ENCODE measurements at places on chromosomes 6 and 20.
A peak's percentile ranks its signal among the peaks of the same experiment; 100 is the strongest.

DNA sequence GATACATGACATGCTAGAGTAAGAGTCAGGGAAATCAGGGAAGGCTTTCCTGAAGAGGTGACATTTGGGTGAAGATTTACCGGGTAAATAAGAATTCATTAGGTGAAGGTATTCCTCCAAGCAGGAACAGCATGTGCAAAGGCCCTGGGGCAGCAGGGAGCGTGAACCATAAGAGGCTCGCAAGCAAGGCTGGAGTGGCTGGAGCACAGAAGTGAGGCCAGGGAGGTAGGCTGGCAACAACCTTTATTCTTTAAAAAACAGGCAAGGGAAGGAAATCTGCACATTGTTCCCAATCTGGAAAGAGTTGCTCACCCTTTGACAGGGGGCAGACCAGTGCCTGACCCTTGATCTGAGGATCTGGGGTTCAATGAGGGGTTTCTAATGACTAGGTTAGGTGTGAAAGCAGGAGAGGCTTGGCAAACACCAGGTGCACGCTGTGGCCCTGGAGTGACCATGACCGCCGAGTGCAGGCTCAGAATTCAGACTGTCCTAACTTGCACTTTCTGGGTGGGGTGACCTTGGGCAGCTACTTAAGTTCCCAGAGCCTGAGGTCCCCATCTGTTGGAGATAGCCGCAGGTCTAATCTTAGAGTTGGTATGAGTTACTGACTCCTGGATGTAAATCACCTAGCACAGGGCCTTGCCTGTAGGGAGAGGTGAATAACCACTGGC, 1.9 kb downstream of the KIAA1755 start:
- no peak for DNase-seq

GRCh38 chr6:74492587-74492986, 713.3 kb downstream of the COL12A1 start:
- DNase-seq: no peak

GRCh38 chr6:47306887-47307286, 2.8 kb downstream of the TNFRSF21 start:
- DNase-seq: no peak

- DNase-seq: no peak
These were observed 50.9 kb upstream of the DUSP22 start for GRCh38 chr6:241336-241865.

DNA sequence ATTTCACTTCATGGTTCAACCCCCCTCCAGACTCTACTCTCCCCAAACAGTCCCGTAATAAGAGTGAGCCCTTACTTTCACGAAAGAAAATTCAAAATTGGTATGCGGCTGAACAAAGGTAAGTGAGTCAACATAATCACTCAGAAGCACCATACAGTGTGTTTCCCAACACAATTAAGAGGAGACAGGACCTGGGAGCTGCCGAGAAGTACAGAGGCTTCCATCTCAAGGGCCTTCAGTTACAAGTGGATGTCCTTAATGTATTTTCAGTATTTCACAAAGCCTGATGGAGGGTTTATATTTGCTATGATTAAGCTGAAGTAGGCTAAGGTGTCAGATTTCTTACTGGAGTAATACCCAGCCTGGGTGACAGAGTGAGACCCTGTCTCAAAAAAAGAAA, 51.1 kb downstream of the MYO6 start:
- no peak for DNase-seq

DNA sequence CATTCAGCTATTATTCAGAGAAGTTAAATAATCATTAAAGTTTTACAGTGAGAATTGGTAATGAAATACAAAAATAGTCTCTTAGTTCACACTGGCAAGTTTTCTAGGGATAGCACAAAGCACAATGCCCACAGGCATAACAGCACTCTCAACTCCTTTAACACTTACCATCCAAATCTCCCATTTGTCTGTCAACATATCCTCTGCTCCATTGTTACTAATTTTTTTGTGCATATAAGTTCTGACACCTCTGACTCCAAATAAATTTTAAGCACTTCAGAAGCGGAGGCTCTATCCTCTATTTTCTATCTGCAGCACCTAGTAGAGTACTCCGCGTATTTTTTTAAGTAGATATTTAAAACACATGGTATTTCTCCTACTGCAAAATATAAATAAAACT, 15.6 kb upstream of the RSPO3 start:
- DNase-seq: no peak

GRCh38 chr6:26124781-26125685, 37.8 kb downstream of the HFE start:
- no peak for DNase-seq

DNA sequence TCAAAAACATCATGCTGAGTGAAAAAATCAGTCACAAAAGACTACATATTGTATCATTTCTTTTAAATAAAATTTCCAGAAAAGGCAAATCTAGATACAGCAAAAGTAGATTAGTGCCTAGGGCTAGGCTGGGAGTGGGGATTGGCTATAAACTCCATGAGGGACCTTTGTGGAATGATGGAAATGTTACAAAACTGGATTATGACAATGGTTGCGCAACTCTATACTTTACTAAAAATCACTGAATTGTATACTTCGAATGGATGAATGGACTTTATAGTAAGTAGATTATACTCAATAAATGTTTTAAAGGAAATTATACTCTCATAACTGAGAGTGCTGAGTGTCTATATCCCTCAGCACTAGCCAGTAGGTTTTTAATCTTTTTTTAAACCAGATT, 4.3 kb downstream of the HMGN3 start:
- DNase-seq: peak; percentile 27

GRCh38 chr6:79453558-79454042, 83.6 kb downstream of the LCA5 start:
- peak; percentile 63 for DNase-seq

DNA sequence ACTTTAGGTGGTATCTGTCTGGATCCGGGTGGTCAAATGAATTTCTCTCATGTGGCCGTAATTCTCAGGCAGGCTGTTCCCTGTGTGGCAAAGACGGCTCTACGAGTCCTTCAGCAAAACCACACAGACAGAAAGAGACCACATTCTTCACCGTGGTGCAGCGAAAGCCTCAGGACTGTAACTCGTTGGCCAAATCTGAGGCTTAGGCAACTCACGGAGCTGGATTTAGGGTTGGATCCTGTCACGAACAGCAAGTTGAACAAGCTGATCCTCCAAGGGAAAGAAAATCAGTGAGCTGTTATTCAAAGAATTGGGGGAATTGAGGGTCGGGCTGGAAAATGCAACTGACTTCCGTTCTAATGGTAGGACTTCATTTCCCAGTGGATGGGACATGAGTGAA, 167.4 kb downstream of the ZMYND8 start:
- DNase-seq: peak; percentile 49

- DNase-seq: no peak
These were observed 78.7 kb downstream of the UST start for GRCh38 chr6:148825492-148825891.

- no peak for DNase-seq
These were observed 42.6 kb upstream of the TULP4 start for GRCh38 chr6:158269657-158270056.

DNA sequence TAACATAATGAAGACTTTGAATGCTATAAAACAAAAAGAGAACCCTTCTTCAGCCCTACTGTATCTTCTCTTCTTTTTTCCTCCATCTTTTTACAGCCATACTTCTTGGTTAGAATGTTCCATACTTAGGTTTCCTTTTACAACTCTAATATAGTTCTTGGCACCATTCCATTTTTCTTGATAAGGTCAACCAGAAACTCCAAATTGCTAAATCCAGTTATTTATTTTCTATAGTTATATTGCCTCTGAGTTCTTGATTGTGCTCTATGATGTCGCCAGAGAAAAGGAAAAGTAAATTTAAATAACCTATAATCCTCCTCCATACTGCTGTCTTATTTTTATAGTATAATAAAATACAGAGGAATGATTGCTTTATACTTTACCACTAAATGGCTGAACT, 26.7 kb upstream of the COL10A1 start:
- peak; percentile 19 for DNase-seq

- no peak for DNase-seq
These were observed 27.9 kb downstream of the TXNDC5 start for GRCh38 chr6:7882505-7883257.

DNA sequence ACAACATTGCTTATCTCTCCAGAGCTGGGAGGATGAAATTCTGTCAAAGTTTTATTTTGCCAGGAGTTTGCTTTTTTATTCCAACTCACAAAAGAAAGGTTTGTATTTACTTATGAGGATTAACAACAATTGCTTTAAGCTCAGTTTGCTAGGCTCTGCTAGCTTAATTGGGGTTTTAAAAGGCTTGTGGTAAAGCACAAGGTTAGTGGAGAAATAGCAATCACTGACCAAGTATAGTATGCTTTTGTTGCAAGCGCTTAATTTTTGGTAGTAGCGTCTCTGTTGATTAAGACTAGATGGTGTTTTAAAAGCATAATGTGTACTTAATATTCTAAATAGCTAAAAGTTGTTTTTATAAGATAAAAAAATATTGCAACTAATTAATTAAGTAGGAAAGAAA, 45.7 kb downstream of the TINAG start:
- DNase-seq: no peak

GRCh38 chr6:16759181-16759645, 2.0 kb downstream of the ATXN1 start:
- DNase-seq: no peak

GRCh38 chr6:20402092-20402341, 338 bp downstream of the E2F3 start:
- no peak for DNase-seq

GRCh38 chr20:41571006-41571405, 47.2 kb downstream of the CHD6 start:
- DNase-seq: no peak

GRCh38 chr6:163637524-163637923, 223.0 kb downstream of the QKI start:
- no peak for DNase-seq

DNA sequence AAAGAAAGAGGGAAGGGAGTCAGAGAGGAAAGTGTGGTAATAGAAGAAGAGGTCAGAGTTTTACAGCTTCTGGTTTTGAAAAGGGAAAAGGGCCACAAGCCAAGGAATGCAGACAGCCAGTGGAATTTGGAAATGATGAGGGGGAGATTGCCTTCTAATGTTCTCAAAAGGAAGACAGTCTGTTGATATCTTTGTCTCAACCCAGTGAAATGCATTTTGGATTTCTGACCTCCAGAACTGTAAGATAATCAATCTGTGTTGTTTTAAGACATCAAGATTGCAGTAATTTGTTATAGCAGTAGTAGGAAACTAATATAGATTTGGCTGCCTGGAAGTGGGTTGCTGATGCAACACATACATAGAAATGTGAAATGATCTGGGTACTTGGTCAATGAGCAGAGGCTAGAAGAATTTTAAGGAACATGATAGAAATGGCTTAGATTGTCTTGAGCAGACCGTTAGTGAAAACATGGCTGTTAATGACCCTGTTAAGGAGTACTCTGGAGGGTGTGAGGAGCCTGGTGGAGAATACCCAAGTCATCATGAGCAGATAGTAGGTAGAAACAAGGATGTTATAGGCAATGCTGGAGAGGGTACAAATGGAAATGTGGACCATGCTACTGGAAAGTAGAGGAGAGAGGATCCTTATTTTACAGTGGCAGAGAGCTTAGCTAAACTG, 255.8 kb upstream of the RAB32 start:
- DNase-seq: peak; percentile 9
